ENCODE measurements at places on chromosomes 11 and 22.

- no peak for DNase-seq
Observed at GRCh38 chr11:103488031-103488461, 378.8 kb downstream of the DYNC2H1 start.

DNA sequence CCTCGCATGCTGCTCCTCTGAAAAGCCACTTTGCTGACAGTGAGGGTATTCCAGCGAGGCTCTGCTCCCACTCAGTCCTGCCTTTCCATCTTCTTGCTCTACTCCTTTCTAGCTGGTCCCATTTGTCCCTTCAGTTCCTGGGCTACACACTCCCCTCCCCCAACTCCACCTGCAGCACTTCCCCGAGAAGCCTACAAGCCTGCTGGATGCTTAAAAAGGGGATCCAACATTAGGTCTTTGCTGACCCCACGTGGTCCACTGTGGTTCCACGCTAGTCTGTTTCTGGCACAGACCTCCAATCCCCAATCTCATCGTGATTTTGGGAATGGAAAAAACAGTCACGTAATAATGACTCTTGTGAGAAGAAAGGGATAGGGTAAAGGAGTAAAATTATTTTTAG, 121.6 kb upstream of the SNX19 start:
- no peak for DNase-seq

DNA sequence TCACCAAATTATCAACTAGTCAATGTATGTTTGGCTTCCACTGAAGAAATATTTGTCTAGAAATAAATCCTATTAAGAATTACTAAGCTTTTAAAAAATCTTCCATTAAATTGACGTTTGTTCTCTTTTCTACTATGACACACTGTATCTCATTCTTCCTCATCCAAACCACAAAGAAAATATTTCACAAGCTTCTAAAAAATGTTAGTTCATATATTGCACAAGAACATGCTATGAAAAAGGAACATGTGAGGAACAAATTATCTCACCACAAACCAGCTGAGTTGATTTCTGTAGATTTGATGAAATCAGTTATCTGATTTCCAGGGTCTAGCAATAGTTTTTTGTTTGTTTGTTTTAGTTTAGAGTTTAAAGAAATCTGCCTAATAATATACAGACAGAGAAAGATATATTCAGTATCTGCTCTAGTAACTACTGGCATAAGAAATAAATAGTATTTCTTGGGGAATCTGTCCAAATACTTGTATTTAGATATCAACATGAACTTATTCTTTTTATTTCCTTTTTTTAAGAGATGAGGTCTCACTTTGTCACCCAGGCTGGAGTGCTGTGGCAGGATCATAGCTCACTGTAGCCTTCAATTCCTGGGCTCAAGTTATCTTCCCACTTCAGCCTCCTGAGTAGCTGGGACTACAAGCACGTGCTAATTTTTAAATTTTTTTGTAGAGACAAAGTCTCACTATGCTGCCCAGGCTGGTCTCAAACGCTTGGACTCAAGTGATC, 161.7 kb downstream of the ATG16L2 start:
- no peak for DNase-seq

GRCh38 chr11:107847184-107847583, 11.4 kb downstream of the SLC35F2 start:
- DNase-seq, result no peak

- DNase-seq, result peak; percentile 96
Observed at GRCh38 chr11:61971248-61972111, 4.0 kb upstream of the FTH1 start.

DNA sequence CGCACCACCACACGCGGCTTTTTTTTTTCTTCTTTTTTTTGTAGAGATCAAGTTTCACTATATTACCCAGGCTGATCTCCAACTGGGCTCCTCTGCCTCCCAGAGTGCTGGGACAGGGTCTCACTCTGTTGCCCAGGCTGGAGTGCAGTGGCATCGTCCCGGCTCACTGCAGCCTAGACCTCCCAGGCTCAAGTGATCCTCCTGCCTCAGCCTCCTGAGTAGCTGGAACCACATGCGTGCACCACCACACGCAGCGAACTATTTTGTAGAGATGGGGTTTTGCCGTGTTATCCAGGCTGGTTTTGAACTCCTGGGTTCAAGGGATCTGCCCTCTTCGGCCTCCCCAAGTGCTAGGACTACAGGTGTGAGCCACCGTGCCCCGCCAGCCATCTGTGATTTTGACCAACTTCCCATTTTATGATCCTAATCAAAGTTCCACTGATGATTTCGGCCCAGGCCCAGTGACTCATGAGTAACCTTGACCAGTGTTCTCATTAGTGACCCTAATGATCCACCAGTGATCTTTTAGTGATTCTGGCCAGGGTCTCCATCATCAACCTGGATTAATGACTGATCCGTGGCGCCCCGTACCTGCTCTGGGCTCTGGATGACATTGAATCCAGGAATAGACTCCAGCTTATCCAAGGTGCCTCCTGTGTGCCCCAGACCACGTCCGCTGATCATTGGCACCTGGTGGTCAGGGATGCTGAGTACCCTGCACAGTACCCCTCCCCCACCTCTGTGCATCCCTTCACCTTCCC, 1.7 kb downstream of the TYMP start:
- no peak for DNase-seq

GRCh38 chr11:42034826-42035225, 575.4 kb upstream of the LRRC4C start:
- no peak for DNase-seq

GRCh38 chr22:46056546-46057245, 79.7 kb upstream of the WNT7B start:
- no peak for DNase-seq

GRCh38 chr11:97110376-97110775, 720.6 kb downstream of the JRKL start:
- no peak for DNase-seq

GRCh38 chr11:83070731-83071566, 748 bp downstream of the RAB30 start:
- DNase-seq, result peak; percentile 41

DNA sequence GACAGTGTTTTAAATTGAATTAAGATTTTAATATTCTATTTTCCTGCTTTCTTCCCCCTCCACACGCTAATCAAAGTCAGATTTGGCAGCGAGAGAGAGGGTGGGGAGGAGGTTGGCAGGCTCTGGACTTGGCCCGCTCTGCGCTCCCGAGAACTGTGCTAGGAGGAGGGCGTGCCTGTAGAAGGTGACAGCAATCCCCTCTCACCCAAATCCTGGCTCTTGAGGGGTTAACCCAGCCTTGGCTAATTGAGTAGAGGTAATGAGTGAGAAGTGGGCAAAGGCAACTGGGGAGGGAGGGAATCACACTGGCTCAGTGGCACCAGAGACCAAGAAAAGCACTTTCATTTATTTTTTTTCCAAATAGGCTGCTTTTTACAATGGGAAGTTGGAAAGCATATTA, 42.2 kb downstream of the BUD13 start:
- DNase-seq, result no peak

- DNase-seq, result no peak
Observed at GRCh38 chr11:123330071-123330470, 100.0 kb upstream of the GRAMD1B start.

- no peak for DNase-seq
Observed at GRCh38 chr11:118061586-118062125, 15.2 kb upstream of the TMPRSS4 start.

DNA sequence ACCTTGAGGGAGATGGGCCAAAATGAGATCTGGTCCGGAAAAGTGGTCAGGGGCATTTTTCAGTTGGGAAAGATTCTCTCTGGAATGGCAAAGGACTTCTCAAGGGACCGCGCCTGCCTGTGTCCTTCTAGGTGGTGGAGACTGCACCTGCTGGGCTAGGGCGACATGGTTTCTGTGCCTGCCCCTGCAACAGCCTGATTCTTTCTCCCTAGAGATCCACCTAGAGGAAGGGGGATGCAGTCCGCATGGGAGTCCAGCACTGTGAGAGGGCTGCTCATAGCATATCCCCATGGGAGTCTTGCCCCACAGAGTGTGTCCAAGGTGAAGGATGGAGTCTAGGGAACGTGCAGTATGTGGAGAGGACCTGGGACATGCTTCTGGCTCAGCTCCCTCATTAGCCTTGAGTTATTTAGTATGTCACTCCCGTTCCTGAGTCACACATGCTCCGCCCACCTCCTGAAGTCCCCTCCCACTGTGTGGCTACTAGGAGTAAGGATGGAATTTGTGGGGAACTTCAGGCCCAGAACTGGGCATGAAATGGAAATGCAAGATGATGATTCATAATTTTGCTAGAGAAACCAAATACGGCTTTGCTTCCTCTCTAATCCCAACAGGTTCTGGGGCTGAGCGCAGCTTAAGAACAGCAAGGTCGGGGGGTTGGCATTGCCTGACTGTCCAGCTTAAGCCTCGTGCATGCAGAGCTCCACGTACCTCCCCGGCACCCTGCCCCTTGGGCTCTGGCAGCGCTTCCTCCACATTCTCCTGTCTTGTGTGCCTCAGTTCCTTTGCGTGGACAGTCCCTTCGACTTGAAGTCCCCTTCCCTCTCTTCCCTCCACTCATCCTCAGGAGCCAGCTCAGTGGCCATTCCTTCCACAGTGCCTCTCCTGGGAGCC, 35.0 kb downstream of the GRIK4 start:
- no peak for DNase-seq

GRCh38 chr11:113977071-113977490, 2.2 kb downstream of the HTR3A start:
- DNase-seq, result no peak

- peak; percentile 1 for DNase-seq
Observed at GRCh38 chr11:106399076-106399511, 321.6 kb downstream of the AASDHPPT start.

DNA sequence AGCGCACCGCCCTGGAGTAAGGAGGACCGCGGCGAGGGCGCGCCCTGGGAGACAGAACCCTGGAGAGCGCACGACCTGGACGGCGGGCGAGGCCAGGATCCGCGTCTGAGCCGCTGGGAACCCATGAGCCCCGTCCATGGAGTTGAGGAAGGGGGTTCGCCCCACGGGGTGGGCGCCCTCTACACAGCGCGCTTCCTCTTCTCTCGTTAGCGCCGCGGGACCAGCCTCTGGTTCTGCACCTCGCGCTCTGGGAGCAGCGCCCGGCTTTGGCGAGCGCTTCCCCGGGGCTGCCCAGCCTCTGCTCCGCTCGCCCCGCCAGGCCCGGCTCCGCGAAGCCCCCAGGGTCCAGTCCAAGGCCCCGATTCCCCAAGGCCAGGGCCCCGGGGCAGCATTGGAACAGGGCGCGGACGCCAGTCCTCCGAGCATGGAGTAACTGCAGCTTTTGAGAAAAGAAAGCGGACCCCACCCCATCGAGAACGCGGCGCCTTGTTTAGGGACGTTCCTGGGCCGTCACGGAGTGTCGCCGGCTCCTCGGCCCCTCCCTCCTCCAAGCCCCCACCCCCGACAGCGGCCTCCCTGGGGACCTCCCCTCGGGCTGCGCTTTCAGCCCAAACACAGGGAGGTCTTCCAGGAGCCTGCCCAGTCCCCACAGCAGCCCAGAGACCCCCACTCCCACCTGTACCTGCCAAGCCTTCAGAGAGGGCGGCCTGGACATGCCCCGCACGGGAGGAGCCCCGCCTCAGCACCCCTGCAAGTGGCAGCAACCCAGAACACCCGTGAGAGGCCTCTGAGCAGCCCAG, 56.2 kb downstream of the BRD1 start:
- DNase-seq, result no peak

GRCh38 chr22:43346521-43346929, 3.4 kb upstream of the SCUBE1 start:
- DNase-seq, result peak; percentile 78

DNA sequence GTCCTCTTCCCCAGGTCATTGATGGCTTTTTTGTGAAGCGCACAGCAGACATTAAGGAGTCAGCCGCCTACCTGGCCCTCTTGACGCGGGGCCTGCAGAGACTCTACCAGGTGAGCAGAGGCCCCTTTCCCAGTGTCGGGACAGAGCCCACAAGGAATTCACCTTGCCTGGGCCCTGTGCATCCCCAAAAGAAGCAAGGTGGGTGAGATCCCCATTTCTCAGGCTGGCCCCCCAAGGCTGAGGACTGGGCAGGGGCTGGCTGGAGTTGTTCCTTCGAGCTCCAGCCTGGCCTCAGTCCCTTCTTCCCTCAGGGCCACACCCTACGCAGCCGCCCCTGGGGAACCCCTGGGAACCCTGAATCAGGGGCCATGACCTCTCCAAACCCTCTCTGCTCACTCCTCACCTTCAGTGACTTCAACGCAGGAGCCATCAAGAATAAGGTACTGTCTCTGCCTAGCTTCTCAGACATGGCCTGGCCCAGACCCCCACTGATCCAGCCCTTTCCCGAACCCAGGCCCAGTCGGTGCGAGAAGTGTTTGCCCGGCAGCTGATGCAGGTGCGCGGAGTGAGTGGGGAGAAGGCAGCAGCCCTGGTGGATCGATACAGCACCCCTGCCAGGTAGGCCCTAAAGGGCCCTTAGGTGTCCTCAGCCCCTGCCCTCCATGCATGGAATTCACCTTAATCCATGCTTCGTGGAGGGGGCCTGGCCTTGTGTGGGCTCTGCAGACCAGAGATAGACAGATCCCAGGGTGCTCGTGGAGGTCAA, 4.7 kb downstream of the MUS81 start:
- DNase-seq, result no peak

DNA sequence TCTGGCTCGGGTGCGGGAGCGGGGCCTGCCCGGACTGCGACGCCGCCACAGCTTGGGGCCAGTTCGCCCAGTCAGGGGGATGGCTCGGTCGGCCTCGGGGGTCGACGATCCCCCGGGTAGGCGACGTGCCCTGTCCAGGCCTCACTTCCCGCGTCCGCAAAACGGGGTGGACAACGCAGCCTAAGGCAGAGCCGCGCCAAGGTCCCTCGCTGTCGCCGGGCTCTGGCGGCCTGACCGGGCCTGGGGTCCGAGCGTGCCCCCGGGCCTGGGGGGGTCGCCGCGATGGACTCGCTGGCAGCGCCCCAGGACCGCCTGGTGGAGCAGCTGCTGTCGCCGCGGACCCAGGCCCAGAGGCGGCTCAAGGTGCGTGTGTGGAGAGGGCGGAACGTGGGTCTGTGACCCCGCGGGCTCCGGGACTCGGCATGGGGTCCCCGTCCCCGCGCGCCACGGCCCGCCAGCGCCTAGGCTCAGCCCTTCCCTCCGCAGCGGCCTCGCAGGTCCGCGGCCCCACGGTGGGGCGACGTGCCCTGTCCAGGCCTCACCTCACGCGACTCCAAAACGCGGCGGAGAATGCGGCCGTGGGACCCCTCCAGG, 4.2 kb downstream of the SEPTIN5 start:
- DNase-seq, result no peak

DNA sequence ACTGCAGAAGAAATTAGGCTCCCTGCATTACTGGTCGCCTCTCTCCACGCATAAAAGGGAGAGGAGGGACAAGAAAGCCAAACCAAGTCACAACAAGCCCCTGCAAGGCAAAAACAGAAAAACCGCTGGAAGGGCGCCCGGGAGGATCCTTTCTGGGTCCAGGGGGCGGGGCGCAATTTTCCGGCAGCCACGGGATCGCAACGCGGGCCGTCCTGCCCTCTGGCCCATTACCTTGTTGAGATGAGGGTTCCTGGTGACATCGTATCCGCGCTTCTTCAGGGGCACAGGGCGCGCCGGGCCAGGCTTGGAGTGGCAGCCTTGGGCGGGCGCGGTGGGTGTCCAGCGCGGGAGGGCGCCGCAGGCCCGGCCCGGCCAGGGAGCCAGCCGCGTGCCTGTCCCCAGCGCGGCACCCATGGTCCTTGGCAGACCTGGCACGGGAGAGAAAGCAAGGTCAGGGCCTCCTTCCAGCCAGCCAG, 847 bp downstream of the ME3 start:
- peak; percentile 21 for DNase-seq
